ENCODE measurements at places on chromosomes 11 and 22.

DNA sequence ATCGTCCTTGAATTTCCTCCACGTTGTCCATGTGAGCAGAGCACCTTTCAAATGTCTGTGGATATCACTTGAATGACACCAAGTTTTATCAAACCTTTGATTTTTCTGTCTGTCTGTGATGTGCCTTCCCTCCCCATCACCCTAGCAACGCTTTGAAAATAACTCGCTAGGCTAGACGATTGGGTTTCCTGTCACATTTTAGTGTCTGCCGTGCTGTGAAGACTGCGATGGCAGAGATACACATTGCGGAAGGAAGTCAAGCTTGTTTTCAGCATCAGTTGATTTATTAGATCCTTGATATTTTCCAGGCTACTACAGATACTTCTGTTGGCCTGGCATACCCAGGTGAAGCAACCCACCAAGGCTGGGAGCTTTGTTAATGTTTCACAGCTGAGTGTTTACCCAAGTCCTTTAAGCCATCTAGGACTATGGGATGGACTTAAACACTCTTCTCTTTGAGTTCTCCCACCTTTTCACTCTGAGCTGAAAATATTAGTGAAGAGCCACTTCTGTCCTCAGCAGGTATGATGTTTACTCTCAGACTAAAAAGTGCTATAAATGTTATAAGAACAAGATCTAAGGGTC is 93.6 kb upstream of the CD44 start:
- no peak for DNase-seq

DNA sequence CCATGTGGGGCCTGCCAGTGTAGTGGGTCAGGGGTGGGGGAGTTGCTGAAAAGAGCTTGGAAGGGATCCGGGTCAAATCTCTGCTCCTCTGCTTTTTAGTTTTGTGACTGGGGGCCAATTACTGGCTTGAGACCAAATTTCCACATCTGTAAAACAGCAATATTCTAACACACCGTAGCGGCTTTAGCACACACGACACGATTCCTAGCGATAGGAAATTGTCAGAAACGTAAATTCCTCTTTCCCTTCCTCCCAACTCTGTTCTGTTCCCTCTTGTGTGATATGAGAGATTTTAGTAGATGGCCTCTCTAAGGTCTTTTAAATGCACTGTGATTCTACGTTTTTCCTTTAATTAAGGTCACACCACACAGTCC is 71.9 kb downstream of the MICAL2 start:
- no peak for DNase-seq

DNA sequence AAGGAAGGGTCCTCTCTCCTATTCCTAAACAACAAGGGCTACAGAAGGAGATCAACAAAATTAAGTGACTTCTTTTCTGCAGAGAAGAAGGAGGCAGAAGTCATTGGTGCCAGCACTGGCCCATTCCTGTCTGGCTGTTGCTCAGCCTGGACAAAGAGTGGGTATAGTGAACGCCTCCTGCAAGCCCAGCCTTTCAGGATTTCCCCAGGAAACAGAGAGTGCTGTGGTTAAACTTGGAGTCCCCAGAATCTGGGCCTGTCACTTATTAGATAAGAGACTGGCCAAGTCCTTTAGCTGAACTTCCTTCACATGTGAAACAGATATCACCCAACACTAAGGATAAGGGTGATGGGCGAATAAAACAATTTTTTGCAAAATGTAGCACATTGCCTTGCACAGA is 10.9 kb downstream of the TST start:
- DNase-seq, result no peak

DNA sequence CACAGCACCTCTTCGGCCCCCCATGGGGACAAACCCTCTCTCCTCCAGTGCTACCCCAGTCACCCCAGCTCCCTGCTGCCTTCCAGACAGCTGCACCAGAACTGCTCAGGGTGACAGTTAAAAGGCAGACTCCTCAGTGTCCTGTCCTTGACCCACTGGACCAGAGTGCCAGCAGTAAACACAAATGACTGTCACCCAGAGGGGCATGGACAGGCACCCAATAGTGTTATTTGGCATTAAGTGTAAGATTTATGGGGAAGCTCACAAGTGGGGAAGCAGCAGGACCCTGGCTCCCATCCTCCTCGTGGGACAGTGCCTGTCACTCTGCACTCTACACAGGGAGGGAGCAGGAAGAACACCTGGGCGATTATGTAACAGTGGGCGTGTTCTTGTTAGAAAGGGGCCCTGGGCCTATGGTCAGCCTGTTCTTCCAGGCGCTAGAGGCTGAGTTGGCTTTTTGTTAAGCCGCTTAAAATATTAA is 5.0 kb downstream of the RPS19BP1 start:
- DNase-seq, result no peak

GRCh38 chr11:7621090-7621489 is 52.2 kb downstream of the CYB5R2 start:
- DNase-seq, result no peak

DNA sequence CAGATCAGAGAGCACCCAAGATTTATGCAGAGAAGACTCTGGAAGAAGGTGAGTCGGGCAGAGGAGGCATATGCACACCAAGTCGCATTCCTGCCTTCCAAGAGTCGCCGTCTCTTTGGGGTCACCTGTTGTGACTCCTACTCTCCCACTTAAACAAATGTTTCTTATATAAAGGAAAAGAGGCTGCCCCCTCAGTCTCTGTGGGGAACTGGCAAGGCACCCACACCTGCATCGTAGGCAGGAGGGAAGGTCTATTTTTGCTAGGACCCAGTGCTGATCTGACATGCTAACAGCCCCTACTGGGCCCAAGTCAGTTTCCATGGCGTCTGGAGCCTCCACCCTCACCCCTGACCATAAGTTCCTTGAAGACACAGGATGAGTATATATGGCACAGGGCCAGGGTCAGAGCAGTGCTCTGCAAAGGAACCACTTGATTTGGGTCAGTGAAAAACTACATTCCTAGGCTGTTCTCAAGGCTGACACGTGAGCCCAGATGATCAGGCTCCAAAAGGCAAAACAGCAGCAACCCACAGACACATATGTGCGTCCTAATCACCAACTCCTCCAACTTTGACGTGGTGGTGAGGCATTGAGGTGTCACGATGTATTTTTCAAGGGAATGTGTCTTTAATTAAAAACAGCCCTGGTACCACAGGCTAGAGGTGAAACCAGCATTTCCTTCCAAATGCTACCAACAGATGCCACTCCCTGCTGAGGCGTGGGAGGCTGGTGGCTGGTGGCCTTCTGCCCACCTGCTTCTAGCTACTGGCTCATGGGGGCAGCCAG is 55.6 kb upstream of the CSNK2A3 start:
- no peak for DNase-seq

- DNase-seq, result no peak
These were observed 16.6 kb downstream of the RTN4RL2 start for GRCh38 chr11:57476757-57477506.

DNA sequence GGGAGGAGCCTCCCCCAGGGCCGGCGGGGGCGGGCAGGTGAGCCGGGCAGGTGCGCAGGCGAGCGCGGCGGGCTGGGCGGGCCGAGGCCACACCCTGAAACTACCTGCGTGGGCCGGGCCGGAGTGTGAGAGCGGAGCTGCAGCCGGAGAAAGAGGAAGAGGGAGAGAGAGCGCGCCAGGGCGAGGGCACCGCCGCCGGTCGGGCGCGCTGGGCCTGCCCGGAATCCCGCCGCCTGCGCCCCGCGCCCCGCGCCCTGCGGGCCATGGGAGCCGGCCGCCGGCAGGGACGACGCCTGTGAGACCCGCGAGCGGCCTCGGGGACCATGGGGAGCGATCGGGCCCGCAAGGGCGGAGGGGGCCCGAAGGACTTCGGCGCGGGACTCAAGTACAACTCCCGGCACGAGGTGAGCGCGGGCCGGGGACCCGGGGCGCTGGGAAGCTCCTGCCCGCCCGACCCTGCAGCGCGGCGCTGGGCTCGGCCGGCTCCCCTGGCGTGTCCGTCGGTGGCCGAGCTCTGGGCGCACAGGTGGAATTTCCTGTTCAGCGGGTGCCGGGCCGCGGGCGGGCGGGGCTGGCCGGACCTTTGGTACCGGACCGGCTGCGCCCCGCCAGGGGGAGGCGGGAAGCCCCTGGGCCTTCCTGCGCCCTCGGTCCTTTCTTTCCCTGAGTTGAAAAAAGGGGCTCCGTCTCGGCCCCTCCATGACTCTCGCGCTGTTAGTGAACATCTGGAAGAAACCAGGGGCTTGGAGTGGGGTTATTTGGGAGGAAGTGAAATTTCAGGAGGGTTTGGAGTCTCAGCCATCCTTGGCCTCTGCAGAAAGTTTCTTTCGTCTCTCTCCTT is at the start of gene ST14:
Gene ST14, plus strand, starts transcription at position 126 of the 841 bp plus-strand sequence. Its CDS starts 198 bp downstream, at position 324.
- no peak for DNase-seq

GRCh38 chr11:101049813-101050212 is 79.8 kb downstream of the PGR start:
- DNase-seq, result no peak

GRCh38 chr22:46008291-46008690 is 31.3 kb upstream of the WNT7B start:
- DNase-seq, result no peak

GRCh38 chr11:8180469-8180868 is 11.6 kb upstream of the RIC3 start:
- no peak for DNase-seq

GRCh38 chr11:67304511-67305113 is 1.3 kb downstream of the SSH3 start:
- no peak for DNase-seq

DNA sequence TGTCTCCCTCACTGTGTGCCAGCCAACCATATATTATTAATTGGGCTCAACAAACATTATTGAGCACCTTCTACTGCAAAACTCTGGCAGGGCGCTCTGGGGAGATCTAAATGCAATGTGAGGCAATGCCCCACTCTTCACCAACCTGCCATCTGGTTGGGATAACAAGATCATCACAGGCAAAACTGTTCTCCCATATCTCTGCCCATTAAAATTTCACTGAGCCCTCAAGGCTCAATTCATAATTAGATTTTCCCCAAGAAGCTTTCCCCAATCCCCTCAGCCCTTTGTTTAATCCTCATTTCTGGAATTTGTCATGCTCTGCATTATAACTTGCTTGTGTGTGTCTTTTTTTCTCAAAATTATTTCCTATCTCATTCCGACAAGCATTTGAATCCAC is 106.6 kb downstream of the ARL14EP start:
- no peak for DNase-seq

DNA sequence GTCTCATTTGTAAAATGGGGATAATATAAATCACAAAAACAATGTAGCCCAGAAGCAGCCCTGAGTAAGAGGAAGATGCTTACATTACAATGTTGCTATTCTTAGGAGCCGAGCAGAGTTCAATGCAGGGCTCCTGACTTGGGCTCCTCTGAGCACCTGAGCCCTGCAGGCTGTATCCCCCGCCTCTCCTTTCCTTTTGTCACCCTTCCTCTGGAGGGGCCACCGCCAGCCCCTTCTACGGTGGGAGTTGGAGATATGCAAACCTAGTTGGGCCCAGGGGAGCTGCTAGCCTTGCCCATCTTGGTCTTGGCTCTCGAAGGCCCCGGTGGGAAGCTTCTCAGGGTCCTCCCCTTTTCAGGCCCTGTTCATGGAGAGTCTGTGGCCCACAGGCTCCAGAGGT is 8.4 kb upstream of the CSNK1E start:
- no peak for DNase-seq

- no peak for DNase-seq
These were observed 5.8 kb upstream of the SEPTIN5 start for GRCh38 chr22:19708321-19709011.

DNA sequence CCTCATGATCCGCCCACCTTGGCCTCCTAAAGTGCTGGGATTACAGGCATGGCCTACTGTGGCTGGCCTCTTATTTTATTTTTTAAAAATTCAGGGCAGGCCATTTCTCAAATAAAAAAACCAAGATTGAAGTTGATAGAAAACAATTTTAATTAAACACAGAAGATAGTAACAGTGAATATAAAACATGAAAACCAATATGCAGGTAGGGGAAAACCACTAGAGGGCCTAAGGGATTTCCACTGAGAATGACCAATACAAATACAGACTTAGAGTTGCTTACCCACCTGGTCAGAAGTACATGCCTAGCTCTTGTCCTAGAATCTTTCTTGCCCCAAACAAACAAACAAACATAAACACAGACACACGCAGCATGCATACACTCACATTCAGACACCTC is 1.7 kb upstream of the RTCB start:
- DNase-seq, result no peak

DNA sequence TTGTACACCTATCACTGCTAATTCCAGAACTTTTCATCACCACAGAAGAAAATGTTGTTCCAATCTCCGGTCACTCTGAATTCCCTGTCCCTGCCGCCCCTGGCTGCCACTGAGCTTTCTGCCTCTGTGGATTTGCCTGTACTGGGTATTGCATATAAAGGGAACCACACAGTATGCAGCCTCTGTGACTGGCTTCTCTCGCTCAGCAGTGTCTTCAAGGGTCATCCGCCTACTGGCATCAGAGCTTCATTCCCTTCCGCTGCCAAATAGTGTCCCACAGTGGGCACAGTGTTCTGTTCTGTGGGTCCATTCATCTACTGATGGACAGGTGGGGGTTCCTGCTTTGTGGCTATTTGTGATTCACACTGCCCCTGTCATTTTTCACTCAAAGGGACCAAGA is 5.3 kb downstream of the DHCR7 start:
- no peak for DNase-seq

DNA sequence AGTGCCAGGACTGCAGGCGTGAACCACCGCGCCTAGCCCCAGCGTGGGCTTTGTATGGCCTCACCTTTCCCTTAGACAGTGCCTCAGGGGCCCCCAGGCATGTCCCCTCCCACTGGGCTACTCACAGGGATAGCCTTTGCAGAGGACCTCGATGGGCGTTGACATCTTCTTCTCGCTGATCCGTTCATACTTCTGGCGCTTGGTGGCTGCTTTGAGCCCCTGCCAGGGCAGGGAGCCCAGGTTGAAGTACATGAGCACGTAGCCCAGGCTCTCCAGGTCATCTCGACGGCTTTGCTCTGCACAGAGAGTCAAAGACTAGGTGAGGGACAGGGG is 17.5 kb downstream of the CSNK1E start:
- no peak for DNase-seq

- no peak for DNase-seq
These were observed 177.7 kb downstream of the SNX19 start for GRCh38 chr11:130738611-130739010.

GRCh38 chr22:49197986-49198704 is 629.5 kb downstream of the BRD1 start:
- no peak for DNase-seq

- no peak for DNase-seq
These were observed 5.0 kb upstream of the CCDC88B start for GRCh38 chr11:64334764-64335735.

GRCh38 chr11:115054570-115055538 is 376.5 kb downstream of the NXPE2 start:
- DNase-seq, result no peak

GRCh38 chr11:82229341-82229740 is 504.3 kb downstream of the FAM181B start:
- DNase-seq, result no peak

GRCh38 chr22:37544955-37545702 is 15.2 kb upstream of the CDC42EP1 start:
- DNase-seq, result no peak

GRCh38 chr22:29167032-29167911 is 38.4 kb upstream of the EMID1 start:
- no peak for DNase-seq

- DNase-seq, result no peak
These were observed 4.7 kb downstream of the UNC93B1 start for GRCh38 chr11:67999201-67999629.

GRCh38 chr11:8586805-8587204 is 7.2 kb downstream of the STK33 start:
- DNase-seq, result no peak

GRCh38 chr11:21082853-21083252 is 413.5 kb downstream of the NELL1 start:
- no peak for DNase-seq

GRCh38 chr11:63583357-63583677 is 20.1 kb upstream of the PLAAT2 start:
- DNase-seq, result no peak

- no peak for DNase-seq
These were observed 21.0 kb downstream of the PARVB start for GRCh38 chr22:44045145-44045544.
